ENCODE measurements at places on chromosomes 7 and 10.
A peak's percentile ranks its signal among the peaks of the same experiment; 100 is the strongest.

DNA sequence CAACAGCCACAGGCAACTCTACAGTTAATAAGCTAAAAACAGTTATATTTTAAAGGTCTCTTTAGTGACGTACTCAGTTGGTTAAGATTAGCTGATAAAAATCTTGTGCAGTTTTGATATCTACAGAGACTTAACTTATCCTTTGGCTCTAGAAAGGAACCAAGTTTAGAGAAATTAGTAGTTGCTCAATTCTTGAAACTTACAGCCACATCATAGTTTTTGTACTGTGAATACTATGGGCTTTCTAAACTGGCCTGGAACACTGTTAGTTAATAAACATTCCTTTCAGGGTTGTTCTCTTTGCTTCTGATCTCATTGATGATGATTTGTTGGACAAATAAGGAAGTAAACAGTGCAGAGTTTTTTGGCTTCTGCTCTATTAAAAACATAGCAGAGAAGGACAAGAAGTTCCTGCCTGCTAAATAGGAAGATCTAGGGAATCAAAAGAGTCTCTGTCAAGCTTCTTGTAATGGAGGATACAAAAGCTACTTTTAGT lies 73.1 kb downstream of the MKLN1 start:
- no peak for DNase-seq

GRCh38 chr10:1050145-1050544 lies 1.2 kb upstream of the IDI1 start:
- DNase-seq = no peak

- no peak for DNase-seq
Observed at GRCh38 chr7:93212881-93213280, 13.4 kb downstream of the HEPACAM2 start.

- no peak for DNase-seq
Observed at GRCh38 chr7:50310361-50310760, 5.8 kb downstream of the IKZF1 start.

DNA sequence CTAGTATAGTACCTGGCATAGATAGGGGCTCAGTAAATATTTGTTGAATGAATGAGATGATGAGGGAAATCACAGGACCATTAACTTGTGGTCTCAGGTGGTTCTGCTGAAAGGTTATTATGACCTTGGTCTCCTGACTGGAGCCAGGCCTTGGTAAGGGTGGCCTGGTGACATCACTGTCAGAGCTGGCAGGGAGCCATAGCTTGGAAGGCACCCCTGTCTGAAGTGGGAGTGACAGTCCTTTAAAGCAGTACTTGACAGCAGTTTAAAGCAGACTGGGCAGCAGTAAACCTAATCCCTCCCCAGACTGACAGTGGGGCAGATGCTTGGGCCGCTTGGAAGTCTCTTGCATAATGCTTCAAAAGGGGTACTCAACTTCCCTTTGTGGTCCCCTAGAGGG lies 13.4 kb downstream of the DPCD start:
- DNase-seq = no peak

DNA sequence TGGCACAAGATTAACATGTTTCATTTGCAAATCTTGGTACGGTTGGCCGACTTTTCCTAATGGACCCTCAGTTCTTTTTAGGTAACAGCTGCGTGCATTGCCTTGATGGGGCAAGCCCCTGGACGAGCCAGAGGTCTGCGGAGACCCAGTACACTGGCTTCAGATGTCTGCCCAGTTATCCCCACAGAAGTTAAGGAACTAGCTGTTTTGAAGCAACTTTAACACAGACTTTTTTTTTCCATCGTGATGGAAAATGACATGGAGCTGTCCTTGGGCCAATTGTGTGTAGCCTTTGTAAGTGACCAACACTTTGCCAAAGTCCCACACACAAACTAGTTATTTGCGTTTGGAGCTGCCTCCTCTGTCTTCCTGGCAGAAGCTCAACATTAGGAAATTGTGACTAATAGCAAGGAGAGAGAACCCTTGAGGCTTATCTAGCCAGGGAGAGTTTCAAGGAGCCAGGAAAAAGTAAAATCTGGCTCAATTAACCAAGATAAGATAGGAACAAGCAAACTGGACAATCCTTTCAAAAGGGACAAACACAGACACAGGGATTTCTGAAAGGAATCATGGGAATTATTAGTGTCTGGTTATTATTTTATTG lies 99.6 kb upstream of the BMPER start:
- DNase-seq = no peak

GRCh38 chr7:49771427-49772176 lies 1.8 kb upstream of the VWC2 start:
- no peak for DNase-seq

DNA sequence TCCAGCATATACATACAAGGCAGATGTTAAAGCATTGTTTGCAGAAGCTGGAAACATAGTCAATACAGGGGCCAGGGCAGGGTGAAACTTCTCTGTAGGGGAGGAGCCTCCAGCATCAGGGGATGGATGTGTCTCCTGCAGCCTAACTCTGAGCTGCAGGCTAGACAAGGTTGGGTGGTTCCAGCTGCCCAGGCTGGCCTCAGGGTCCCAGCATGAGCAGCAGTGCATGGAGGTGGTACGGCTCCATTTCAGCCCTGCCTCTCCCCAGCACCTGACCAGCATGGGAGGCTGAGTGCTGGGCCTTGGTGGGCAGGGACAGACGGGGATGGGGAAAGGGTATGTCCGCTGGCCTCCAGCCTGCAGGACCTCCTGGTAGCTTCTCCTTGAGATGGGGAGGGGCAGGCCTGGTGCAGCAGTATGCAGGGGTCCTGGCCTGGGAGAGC lies 7.4 kb upstream of the TBRG4 start:
- no peak for DNase-seq

DNA sequence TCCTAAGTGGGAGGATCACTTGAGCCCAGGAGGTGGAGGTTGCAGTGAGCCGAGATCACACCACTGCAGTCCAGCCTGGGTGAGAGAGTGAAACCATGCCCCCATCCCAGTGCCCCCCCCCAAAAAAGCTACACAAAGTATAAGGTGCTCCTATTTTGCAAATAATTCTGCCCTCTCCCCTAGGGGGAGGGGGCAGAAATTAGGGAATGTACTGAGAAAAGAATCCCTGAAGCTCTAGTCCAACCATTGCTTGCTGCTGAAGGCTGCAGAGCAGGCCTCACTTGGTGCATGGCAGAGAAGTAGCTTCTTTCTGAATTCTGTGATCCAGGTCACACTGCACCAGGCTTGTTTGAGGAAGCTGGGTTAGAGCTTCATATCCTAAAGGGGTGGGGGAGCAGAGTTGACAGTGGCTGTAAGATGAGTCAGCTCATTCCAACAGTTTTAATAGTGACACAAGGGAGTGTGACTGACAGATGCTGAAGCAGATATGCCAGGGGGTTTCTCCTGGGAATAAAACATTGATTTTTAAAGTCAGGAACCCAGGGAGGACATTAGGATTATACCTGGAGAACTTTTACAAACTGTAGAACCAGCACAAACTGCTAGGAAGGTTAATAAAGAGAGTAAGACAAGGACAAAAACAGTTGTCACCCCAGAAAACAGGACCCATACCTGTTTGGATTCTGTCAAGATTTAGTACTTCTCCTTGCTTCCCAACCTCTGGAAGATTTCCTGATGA lies 32.8 kb upstream of the STRIP2 start:
- peak; percentile 65 for DNase-seq

- no peak for DNase-seq
Observed at GRCh38 chr7:111312966-111313365, 222.0 kb downstream of the LRRN3 start.

DNA sequence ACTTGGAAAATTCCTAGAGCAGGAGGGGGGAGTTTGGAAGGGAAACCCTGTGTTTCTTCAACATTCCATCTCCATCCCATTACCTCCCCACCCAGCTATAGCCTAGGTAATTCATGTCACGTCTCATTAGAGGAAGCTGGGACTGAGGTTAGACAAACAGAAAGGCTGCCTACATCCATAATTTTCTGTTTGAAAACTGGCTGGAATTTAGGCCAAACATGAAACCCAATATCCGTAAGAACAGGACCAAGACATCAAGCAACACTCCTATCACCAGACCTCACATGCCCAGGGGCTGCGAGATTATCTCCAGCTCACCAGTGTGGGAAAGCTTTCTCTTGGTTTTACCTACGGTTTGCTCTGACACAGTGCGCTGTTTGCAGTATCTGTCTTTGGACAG lies 316.3 kb downstream of the FRMD4A start:
- no peak for DNase-seq

DNA sequence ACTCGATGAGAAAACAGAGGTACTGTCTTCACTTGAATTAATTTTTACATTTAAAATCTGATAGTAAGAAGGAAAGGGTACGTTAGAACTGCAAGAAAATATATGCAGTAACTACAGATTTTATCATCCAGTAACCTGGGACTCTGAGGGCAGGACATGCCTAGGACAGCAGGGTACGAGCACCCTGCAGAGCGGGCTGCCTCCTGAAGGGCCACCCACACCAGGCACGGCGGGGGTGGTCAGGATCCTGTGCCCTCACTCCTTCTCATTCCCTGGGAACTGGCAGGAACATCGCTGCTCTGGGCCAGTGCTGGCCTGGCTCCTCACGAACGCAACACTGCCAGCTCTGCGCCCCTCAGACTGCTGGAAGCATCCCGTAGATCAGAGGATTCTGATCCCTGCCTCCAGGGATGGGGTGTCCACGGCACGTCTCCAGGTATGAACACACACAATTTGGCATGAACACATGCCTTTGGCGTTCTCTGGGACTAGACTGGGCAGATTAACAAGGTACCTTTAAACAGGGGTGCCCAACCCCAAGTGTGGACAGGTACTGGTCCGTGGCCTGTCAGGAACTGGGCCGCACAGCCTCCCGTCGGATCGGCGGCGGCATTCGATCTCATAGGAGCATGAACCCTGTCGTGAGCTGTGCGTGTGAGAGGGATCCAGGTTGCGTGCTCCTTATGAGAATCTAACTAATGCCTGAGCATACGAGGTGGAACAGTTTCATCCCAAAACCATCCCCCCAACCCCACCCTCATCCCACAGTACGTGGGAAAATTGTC lies 99.3 kb upstream of the FAM20C start:
- DNase-seq = no peak

DNA sequence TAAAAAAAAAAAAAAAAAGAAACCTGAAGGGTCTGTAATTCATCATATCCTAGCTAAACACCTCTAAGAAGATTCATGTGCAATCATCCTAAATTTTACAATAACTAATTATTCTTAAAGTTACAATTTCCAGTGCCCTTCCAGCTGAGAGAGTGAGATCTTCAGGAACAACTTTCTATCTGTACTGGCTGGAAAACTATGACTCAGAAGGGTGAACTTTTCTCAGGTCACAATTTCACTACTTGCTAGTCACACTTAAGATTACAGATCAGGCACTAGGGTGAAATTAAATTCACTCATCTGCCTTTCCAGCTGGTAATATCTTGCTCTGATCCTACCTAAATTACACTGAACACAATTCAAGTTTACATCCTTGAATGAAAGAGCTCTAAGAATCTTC lies 158.8 kb downstream of the ANK3 start:
- no peak for DNase-seq

- DNase-seq = no peak
Observed at GRCh38 chr10:114279289-114279688, 40.2 kb downstream of the VWA2 start.

GRCh38 chr7:157905651-157906461 lies 569.1 kb downstream of the DNAJB6 start:
- no peak for DNase-seq

DNA sequence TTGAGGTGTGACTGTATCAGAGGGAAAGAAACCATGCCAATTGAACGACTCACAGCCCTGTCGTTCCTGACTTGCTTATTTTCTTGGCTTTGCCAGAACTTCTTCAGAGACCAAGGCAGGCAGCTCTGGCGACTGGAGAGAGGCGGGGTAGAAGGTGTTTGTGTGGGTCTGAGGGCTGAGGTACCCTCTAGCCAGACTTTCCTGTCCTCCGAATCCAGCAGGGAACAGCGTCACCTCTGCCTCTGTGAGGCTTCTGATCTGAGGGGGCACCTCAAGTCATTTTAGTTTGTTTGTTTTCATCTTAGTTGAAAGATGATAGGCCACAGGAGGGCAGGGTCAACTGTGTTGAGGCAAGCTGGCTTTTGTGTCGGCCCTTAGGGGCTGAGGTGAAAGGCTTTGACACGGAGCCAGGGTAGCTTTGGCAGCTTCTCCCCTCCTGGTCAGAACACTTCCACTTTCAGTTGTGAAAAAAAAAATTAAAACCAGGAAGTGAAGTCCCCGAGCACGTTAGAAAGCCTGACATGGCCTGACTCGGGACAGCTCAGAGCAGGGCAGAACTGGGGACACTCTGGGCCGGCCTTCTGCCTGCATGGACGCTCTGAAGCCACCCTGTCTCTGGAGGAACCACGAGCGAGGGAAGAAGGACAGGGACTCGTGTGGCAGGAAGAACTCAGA lies 1.9 kb downstream of the ACSL5 start:
- peak; percentile 66 for DNase-seq

- DNase-seq = no peak
Observed at GRCh38 chr10:119302591-119303253, 95.4 kb downstream of the GRK5 start.

- DNase-seq = no peak
Observed at GRCh38 chr7:19248115-19248514, 102.9 kb upstream of the FERD3L start.

DNA sequence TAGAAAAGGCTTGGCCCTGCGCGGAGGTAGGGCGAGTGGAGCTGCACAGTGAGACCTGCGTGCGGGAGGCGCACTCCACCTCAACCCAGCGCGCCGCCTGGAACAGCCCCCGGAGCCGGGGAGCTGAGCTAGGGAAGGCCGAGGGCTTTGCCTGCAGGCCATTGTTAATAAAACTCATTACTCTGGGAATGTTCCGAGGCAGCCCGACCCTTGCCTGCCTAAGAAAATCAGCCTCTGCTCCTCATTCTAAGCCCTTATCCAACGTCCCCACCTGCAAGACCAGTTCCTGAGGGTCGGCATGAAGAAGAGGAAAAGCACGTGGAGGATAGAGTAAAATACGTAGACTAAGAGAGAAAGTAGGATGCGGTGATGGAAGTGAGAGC lies 55.3 kb downstream of the C7orf25 start:
- DNase-seq = no peak

GRCh38 chr10:114027041-114027394 lies 16.6 kb upstream of the ADRB1 start:
- DNase-seq = no peak

DNA sequence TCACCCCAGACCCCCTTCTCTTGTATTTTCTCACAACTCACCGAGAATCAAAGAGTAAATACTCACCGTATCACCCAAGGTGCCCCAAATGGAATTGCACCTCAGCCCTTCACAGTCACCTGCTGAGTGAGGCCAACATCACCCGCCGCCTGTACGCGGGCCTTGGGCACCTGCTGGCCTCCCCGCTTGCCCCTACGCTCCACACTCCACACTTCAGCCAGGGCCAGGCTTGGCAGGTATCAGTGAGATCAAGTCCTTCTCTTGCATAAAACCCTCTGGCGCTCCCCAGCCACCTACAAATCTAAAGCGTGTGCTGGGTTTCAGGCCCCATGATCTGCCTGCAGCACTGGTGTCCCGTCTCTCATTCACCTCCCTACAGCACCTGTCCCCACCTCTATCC lies 300.6 kb downstream of the GFRA1 start:
- no peak for DNase-seq

- DNase-seq = no peak
Observed at GRCh38 chr10:132627666-132628531, 90.3 kb downstream of the INPP5A start.

GRCh38 chr10:20105931-20106330 lies 289.7 kb downstream of the PLXDC2 start:
- no peak for DNase-seq

GRCh38 chr7:27693794-27694193 lies 31.1 kb upstream of the HIBADH start:
- peak; percentile 75 for DNase-seq

All from GF-D8 (cell line).